ENCODE measurements at places on chromosomes 2 and 18.

- DNase-seq = no peak
Measured at GRCh38 chr18:58639751-58640427, 11.0 kb upstream of the ALPK2 start.

DNA sequence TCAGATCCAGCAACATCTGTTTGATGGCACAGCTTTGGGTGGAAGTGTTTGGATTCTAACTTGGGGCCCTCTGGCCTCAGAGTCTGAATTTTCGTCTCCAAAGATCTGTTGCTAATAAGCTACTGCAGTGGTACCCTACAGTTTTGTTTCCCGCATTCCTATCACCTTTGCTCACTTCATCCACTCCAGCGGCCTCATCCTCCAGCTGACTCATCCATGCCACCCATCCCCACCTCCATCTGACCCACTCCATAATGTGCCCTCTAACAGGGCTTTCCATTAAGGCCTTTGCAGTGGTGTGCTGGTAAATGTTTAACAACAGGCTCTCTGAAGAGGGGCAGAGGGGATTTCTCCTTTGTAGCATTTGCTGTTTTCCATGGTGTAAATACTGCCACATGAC, 225.5 kb downstream of the TGIF1 start:
- no peak for DNase-seq

DNA sequence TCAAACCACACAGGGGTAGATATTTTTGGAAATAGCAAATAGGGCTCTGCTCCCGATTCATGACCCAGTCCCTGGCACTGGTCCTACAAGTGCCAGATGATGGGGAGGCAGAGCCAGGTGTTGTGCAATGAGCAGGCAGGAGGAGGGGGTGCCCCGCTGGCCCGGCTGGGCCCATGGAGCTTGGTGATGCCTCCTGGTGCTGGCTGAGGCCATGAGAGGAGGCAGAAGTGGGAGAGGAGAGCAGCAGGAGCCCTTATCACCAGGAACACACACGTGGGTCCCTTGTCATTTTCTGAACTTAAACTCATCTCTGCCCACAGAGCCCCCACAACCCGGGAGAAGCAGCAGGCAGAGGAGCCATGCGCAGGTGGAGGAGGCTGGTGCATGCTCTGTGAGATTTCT, 90.5 kb upstream of the MAPK4 start:
- no peak for DNase-seq

DNA sequence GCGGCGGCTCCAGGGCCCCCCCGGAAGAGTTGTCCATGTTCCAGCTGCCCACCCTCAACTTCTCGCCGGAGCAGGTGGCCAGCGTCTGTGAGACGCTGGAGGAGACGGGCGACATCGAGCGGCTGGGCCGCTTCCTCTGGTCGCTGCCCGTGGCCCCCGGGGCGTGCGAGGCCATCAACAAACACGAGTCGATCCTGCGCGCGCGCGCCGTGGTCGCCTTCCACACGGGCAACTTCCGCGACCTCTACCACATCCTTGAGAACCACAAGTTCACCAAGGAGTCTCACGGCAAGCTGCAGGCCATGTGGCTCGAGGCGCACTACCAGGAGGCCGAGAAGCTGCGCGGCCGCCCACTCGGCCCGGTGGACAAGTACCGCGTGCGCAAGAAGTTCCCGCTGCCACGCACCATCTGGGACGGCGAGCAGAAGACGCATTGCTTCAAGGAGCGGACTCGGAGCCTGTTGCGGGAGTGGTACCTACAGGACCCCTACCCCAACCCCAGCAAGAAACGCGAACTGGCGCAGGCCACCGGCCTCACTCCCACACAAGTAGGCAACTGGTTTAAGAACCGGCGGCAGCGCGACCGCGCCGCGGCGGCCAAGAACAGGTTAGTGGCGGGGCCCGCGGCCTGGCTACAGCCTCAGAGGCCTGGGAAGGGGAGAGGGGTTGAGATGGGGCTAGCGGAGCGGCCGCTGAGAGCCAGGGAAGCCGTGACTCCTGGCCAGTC, 965 bp downstream of the SIX3 start:
- DNase-seq = no peak

DNA sequence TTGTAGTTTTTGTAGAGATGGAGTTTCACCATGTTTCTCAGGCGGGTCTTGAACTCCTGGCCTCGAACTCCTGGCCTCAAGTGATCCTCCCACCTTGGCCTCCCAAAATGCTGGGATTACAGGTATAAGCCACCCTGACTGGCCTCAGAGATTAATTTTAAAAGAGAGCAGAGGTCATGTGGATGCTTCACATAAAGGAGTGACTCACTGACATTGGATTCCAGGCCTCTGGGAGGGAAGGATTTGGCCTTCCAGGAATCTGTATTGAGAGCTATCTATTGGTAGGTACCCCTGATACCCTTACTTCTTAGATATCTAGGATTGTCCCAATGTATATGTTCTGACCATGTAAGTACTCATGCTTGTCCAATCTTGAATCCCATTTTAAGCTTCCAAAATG, 138.4 kb downstream of the FAM161A start:
- DNase-seq = no peak

DNA sequence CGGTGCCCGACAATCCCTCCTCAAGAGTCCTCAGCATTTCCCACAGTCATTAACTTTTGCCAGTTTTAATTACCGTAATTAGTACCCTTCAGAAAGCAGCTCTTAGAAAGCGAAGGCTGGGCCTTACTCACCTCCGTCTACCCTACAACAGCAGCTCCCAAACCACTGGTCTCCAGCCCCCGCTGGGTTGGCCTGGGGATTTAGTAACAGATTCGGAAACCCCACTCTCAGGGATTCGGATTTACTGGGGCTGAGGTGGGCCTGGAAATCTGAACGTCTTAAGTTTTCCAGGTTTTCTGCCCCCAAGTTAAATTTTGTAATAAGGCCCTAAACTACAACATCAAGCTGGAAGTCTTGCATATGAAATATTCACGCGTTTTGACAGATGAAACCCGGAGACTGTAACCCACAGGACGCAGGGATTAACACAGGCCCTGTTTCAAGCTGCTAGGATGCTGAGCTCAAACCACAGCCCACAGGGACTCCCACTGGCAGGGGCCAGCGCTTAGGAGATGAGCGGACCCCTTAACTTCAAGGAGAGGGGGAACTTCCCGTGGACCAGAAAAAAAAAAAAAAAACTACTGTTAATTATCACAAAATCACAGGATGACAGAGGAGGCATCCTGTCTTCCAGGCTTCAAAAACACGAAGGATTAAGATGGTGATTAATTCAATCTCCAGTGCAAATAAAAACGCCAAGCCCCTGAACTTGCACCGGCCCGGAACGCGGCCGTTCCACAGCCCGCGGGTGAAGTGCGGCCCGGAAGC, 985 bp downstream of the ILKAP start:
- peak; percentile 31 for DNase-seq

DNA sequence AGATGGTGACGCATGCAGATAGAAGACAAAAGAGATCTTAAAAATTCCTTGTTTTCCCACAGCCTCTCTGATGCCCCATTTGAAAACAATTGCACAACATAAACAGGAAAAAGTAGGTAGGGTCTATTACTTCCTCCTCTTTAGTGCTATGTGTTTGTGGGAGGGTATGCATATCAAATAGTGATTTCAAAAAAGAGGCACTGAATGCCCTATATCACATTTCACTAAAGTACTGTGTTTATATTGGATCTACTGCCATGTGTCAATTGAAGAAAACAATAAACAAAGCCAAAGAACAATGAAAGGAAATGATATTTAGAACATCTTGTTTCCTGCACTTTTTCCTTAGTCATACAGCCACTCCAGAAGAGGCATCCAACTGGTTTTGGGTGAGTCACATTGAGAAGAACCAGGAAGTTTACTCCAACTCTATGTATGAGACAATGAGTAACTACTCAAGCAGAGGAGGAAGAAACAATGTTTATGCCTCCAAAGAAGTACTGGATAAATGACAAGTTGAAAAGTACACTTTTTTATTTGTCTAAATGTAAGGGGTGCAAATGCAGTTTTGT, 583.6 kb downstream of the FBXO15 start:
- no peak for DNase-seq

GRCh38 chr2:227450926-227451654, 20.9 kb upstream of the AGFG1 start:
- no peak for DNase-seq

DNA sequence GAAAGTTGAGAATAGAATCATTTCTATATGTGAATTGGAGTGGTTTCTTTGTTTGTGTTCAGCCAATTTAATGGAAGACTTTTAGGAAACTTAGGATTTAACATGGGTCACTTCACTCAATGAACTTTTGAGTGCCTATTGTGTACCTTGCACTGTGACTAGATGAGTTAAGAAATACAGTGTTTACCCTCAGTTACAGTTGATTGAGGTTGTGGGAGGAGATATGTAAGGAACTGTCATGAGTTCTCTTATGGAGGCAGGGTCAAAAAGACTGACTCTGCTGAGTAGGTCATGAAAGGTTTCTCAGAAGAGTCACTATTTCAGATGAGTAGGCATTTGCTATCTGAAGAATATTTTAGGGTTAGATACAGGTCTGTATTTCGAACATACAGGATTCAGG, 98.6 kb downstream of the RAB3GAP1 start:
- no peak for DNase-seq

- DNase-seq = no peak
Measured at GRCh38 chr2:10883801-10884478, 27.8 kb upstream of the KCNF1 start.

DNA sequence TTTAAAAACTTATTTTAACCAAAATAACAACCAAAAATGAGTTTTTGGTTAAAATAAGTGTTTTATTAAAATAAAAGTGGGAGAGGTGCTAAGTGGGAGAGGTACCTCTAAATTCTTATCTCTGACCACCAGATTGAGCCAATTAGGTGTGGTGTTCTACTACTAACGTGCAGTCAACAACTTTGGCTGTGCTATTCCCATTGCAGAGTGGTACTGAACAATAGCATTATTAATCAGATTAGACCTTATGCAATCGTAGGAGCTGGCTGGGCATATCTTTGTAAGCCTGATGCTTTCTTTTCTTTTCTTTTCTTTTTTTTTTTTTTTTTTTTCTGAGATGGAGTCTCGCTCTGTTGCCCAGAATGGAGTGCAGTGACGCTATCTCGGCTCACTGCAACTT, 38.9 kb downstream of the RAB27B start:
- DNase-seq = no peak

DNA sequence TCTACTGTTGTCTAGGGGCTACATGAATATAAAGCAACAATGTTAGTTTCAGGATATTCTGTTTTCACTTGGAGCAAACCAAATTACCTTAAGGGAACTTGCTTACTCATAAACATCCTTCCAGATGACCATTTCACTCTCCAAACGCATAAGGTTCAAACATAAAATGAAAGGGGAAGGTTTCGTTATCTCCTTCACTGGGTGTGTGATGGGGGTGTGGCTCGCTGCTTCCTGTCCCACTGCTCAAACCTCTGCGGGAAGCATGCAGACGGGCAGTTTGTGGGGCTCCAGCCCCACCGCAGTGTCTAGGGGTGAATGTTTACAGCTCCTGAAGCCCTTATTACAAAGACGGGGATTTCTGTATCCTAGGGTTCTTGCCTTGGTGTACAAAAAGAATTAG, 1310.9 kb upstream of the TMEFF2 start:
- DNase-seq = no peak

DNA sequence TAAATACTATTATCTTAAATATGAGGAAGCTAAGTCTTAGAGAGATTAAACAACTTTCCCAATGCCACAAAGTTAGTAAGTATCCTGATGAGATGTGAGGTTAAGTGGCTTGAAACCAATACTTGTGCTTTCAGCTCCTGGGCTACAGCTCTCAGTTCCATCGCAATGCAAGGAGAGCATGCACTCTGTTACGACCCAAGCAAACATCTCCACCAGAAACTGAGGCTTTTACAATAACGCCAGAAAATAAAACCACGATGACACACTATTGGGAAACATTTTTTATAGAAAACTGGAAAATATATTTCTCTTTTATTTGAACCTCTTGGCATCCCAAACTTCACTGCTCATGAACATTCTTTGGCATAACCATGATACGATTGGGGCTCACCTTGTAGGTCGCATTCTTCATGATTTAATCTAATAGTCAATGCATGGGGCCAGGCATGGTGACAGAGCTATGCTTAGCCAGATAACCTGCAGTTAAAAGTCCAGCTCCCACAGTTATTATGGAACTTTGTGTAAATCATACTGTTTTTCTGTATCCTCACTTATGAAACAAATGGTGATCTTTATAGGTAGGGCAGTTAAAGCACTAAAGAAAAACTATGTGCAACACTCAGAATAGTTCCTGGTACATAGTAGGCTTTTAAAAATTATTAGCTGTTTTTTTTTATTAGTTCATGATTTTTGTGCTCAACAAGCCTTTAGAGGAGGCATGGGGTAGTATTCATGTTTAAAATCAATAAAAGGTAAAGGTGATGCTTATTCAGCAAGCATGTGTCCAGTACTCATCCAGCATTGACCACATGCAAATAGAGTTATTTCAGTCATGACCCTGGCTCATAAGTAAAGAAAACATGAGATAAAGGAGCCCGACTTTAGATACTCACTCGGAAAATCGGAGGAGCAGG, 238.3 kb upstream of the TRIB2 start:
- no peak for DNase-seq

- DNase-seq = no peak
Measured at GRCh38 chr18:32373995-32374394, 96.7 kb downstream of the GAREM1 start.

DNA sequence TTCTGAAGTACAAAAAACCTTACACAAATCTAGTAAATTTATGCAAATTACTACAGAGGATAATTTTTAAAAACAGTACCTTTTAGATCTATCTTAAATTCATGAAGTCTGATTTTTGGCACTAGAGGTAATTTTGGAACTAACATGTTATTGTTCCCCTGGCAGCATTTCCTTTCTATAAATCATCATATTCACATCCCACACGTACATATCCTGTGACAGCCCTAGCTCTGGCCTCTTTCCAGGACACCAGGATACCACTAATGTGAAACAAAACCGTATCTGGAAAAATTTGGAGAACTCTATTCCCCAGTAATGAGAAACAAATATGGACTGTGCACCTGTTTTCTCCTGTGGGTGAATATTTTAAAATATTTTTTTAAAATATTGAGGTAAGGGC, 14.0 kb upstream of the BIRC6 start:
- DNase-seq = no peak

DNA sequence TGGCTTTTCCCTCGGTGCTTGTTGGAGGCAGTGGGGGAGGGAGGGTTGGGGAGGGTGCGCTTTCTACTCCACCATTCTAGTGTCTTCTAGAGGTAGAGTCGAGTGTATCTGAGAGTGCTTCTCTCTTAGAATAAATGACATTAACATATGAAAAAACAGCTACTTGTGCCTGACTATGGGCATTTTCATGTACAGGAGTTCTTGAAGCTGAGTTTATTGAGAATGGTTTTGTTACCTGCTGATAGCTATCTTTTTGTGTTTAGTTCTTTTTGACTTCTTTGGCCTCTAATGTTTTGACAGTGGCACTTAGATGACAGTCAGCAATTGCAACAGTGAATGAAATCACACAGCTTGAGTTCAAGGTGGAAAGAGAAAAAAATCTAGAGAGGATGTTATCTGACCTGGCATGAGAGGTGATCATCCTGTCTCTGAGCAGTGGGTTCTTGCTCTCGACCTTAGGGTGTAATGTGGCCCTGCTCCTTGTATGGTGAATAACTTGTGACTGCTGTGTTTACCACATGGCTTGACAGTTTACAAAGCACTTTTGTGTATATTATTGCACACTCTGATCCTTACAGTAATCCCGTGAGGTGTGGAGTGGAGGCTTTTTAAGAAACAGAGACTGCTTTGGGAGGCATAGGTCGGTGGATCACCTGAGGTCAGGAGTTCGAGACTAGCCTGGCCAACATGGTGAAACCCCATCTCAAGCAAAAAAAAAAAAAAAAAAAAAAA, 86.7 kb downstream of the AGAP1 start:
- DNase-seq = no peak
